ENCODE measurements at places on chromosomes 4 and X. TPM values are rescaled to one million over a fixed set of nuclear protein-coding genes. Genes with fewer than 3 reads are reported as not detected.

The ANK2 gene
- polyA plus RNA-seq = not detected

The ARHGAP10 gene
- 3.0 TPM for polyA plus RNA-seq

The PPARGC1A gene
- 0.58 TPM for polyA plus RNA-seq

The GPAT3 gene
- 44.2 TPM for polyA plus RNA-seq

The ANAPC4 gene
- 15.1 TPM for polyA plus RNA-seq

DNA sequence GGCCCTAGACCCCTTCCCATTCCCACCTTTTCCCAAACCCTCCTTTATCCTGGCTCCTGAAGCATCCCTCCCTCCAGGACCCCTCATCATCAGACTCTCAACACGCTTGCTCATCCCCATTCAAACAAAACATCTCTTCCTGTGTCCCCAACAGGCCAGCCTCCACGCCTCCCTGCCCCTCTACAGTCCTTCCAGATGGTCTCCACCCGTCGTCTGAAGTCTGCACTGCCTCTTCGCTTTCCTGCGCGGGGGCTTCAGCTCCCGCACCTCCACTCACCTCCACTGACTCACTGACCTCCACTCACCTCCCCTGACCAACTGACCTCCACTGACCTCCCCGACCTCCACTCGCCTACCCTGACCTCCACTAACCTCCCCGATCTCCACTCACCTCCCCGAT is 39.8 kb downstream of the JAKMIP1 start:
- H3K27me3 ChIP-seq = no peaks in the 10 kb centered on the region
- no peaks in the 10 kb centered on the region for H3K4me1 ChIP-seq
- H3K4me3 ChIP-seq = no peak overlapping the region
- H3K27ac ChIP-seq = no peak overlapping the region
- no peaks in the 10 kb centered on the region for H3K36me3 ChIP-seq

DNA sequence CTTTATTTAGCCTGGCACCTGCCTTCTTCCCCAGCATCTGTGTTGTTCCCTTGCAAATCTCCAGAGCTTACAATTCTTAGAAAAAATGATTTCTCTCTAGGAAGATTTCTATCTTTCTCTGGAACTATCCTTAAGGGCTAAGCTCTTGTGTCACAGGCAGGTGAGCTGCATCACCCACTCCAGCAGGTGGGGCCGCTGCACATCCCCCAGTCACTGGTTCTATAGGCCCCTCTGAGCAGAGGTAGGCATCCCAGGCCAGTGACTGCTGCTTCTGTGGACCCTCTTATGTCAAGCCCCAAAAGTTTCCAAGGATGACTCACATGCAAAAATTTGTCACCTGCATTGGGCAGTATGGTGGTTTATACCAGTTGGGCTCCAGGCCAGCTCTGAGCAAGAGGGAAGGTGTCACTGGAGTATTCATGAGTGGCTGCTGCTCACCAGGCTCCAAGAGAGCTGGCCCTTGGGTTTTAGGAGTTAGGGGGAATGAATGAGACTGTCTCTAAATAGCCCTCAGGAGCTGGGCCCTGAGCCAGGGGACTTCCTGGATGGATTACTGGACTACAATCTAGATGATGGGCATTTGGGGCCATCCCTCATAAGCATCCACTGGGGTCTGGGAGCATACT is 208.1 kb upstream of the EOLA2 start:
- H3K4me1 ChIP-seq = no peaks in the 10 kb centered on the region
- no peak overlapping the region for H3K4me3 ChIP-seq
- no peaks in the 10 kb centered on the region for H3K27me3 ChIP-seq

DNA sequence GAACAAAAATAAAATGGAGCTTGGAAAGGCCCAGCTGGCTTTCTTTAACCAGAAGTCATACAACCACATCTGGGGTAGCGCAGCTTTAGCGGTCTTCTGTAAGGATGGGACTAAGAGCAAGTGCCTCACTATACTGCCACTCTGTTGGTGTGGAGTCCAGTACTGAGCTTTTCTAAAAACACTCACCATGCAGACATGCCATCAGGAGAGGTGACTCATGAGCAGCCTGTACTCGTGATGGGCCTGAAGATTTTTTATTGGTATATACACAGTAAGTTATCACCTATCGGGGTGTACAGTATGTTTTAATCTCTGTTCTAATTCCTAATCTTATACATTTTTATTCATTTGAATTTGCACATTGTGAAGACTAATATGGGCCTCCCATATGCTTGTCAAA is 9.6 kb downstream of the PPP3CA start:
- H3K4me1 ChIP-seq = no peaks in the 10 kb centered on the region
- H3K4me3 ChIP-seq = no peak overlapping the region
- no peak overlapping the region for H3K27ac ChIP-seq
- H3K36me3 ChIP-seq = peaks cover 5% of the 10 kb centered on the region

DNA sequence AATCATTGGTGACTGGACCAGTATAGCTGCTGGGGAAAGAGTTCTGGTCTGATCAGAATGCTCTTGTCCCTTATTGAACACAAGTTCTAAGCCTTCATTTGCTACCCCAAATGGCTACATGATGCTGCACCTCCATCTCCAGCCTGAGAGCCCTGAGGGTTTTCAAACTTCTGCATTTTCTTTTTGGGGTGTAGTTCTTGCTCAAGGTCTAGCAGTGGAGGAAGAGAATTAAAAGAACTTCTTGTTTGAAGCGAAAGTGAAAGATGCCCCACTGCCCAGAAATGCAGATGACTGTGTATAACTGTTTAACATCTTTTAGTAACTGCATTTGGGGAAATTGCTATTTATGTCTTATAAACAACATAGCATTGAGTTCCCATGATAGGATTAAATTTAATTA is 38.5 kb downstream of the LAMTOR3 start:
- H3K4me1 ChIP-seq = peaks cover 76% of the 10 kb centered on the region
- H3K27me3 ChIP-seq = no peaks in the 10 kb centered on the region
- DNase-seq = peak; percentile 90
- H3K4me3 ChIP-seq = peak overlapping the region; percentile 7
- peak overlapping the region; percentile 7 for H3K27ac ChIP-seq

DNA sequence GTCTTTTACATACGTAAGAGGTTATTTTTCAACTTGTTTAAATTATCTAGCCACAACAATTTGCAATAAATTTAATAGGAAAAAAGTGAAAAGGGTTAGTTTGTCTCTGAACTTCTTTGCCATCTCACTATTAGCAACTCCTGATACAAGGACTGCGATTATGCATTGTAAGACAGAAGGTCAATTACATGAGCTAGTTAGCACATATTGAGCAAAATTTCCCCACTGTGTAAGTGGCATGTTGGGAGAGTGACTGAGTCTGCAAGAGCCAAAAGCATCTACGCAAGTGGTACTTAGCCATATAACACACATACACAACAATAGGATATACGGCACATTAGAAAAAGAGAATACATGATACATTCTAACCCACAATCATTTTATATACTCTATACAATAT is 927.2 kb downstream of the STPG2 start:
- H3K27ac ChIP-seq = no peak overlapping the region
- no peak overlapping the region for H3K4me3 ChIP-seq
- no peaks in the 10 kb centered on the region for H3K4me1 ChIP-seq

GRCh38 chrX:44871931-44872820 is 812 bp upstream of the KDM6A start:
- H3K4me1 ChIP-seq = peaks cover 10% of the 10 kb centered on the region
- no peaks in the 10 kb centered on the region for H3K27me3 ChIP-seq
- H3K27ac ChIP-seq = peak overlapping the region; percentile 94
- DNase-seq = peak; percentile 37

DNA sequence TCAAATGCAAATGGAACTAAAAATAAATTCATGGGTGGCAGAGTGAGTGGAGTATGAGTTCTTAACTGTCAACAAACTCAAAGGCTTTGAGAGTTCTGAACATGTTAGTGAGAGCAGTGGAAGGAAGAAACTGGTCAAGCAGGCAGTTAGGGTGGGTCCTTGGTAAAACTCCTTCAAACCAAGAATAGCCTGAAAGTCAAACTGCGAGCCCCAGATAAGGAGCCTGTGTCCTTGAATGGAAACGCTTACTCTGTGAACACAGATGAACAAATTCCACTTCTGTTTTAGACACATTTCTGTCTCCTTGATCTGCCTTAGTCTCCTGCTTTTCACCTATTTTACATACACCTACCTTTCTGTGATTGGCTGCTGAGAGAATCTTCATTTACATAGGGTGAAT is 129.4 kb upstream of the PCDH18 start:
- H3K27ac ChIP-seq = no peak overlapping the region
- no peaks in the 10 kb centered on the region for H3K4me1 ChIP-seq
- no peaks in the 10 kb centered on the region for H3K27me3 ChIP-seq
- no peaks in the 10 kb centered on the region for H3K36me3 ChIP-seq

DNA sequence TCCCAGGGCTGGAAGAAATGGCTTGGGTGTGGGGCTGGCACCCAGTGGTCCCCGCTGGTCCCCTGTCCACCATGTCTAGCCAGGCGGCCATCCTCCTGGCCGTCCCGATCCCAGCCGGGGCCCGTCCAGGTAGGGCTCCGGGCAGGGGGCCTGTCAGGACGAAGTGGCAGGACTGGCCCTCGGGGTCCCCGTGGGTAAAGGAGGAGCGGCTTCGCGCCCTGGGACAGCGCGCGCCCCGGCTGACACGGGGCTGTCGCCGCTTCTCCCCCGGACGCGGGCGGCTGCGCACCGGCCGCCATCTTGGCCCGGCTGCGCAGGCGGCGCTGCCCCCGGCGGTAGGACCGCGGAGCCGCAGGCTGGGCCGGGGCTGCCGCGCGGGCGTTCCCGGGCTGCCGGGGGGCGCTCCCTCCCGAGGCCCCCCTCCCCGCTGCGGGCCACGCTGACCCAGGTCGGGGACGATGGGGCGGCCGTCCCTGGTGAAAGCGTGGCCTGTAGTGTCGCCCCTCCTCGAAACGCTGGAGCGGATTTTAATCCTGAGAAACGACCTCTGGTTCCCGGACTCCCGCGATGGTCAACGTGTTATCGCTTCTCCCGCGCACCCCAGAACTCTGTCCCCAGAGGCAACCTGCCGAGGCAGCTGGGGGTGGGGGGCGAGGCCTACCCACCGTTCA is 60.4 kb upstream of the BCOR start:
- no peaks in the 10 kb centered on the region for H3K27me3 ChIP-seq
- H3K36me3 ChIP-seq = no peaks in the 10 kb centered on the region
- DNase-seq = no peak
- H3K4me1 ChIP-seq = peaks cover 31% of the 10 kb centered on the region
- peak overlapping the region; percentile 39 for H3K4me3 ChIP-seq

DNA sequence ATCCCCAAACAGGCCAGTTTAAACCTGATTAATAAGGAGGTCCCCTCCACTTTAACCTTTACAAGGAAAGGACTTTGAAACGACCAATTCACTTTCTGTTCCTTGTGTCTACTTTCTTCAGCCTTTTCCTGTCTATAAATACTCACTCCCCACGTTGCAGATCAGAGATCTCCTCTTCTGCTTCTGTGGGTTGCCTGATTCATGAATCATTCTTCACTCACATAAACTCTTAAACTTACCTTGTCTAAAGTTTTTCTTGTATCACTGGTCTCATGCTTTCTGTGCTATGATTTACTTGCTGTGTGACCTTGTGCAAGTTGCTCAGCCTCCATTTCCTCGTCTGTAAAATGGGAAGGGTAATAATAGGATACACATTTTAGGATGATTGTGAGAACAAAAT is 236.1 kb downstream of the QDPR start:
- H3K4me3 ChIP-seq = no peak overlapping the region
- H3K36me3 ChIP-seq = no peaks in the 10 kb centered on the region
- H3K27me3 ChIP-seq = no peaks in the 10 kb centered on the region
- no peaks in the 10 kb centered on the region for H3K4me1 ChIP-seq
- DNase-seq = no peak
- H3K27ac ChIP-seq = no peak overlapping the region

GRCh38 chr4:107349732-107350131 is 313.6 kb upstream of the DKK2 start:
- H3K27ac ChIP-seq = no peak overlapping the region
- DNase-seq = no peak
- no peaks in the 10 kb centered on the region for H3K27me3 ChIP-seq
- H3K4me1 ChIP-seq = no peaks in the 10 kb centered on the region
- no peak overlapping the region for H3K4me3 ChIP-seq
- H3K36me3 ChIP-seq = no peaks in the 10 kb centered on the region

DNA sequence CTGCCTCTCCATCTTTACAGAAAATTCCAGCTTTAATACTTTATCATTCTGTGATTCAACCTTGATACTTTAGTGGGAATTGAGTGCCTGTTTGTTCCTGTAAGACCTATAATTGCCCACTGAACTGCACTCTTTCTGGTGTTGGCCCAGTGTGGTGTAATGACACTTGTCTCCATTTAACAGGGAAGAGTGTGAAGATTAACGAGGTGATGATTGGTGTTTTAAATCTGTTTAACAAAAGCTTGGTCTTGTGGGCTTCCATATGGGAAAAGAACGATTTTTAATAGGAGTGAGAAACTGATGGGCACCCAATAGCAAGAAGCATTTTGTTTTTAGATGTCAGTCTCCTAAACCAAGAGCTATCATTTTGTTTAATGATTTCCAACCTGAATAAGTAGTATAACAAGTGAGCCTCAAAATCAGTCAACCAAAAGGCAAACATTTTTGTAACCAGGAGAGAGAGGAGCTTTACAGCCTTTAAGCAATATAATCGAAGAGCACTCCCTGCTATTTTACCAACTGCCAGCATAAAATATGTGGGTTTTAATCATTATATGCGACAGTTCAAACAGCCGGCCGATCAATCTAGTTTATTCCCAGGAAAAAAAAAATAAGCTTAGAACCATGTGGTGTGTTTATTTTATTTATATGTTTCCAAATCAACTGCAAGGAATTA is 50.2 kb downstream of the SUPT20HL1 start:
- no peaks in the 10 kb centered on the region for H3K4me1 ChIP-seq
- H3K27me3 ChIP-seq = no peaks in the 10 kb centered on the region
- no peak for DNase-seq
- H3K27ac ChIP-seq = no peak overlapping the region

DNA sequence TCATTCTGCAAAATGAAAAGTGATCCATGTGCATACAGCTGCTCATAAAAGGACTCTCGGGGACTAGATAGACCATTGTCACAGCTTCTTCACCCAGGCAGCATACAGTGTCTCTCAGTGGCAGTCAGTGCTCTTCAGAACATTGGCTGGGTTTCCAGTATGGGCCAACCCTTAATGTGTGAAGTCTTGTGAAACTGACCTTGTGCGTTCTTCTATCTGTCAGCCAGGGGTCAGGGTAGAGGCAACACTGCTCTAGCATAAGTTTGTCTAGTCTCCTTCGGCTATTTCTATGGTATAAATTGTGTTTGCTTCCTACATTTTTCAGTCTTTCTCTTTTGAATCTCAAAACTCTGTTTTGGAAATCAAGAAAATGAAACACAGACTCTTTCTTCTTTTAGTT is 37.0 kb upstream of the SMIM31 start:
- DNase-seq = no peak
- no peaks in the 10 kb centered on the region for H3K27me3 ChIP-seq
- H3K27ac ChIP-seq = no peak overlapping the region
- no peak overlapping the region for H3K4me3 ChIP-seq
